CD4-positive, CD25-positive, alpha-beta regulatory T cell (primary cell): ENCODE measurements at places on chromosomes 6 and 20. TPM values are rescaled to one million over a fixed set of nuclear protein-coding genes. Genes with fewer than 3 reads are reported as not detected.
A peak's percentile ranks its signal among the peaks of the same experiment; 100 is the strongest.

DNA sequence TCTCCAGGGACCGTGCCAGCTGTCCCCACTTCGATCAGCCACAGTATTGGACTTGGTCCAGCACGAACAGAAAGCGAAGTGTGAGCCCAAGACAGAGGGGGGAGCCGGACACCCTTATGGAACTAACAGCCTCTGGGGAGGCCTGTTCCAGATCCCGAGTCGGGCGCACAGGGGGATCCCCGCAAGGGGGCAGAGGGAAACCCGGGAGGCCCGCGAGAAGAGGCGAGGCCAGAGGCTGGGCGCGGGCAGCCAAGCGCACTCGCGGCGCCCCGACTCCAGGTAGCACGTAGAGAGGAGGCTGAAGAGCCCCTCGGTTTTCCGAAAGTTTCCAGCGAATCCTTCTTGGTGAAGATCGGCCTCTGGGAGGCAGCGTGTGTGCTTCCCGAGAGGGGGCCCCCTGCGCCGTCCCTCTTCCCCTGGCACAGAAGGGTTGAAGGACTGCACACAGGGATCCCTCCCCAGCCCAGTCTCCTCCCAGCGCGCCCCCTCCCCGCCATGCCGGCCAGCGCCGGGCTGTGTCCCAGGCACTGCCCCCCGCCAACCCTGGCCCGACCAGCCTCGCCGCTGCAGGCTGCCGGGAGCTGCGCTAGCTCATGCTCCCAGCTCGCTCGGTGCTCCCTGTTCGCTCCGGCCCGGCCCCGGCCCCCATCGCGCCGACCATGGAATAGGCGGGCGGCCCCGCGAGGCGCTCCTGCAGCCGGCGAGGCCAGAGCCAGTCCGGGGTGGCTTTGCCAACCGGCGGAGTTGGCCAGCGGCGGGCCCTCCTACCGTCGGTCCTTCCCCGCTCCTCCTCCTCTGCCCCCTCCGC is 577 bp upstream of the SLC24A3 start:
- peaks cover 8% of the 10 kb centered on the region for H3K27me3 ChIP-seq
- no peaks in the 10 kb centered on the region for H3K36me3 ChIP-seq
- no peak overlapping the region for H3K4me3 ChIP-seq
- H3K27ac ChIP-seq = no peak overlapping the region
- DNase-seq = no peak

DNA sequence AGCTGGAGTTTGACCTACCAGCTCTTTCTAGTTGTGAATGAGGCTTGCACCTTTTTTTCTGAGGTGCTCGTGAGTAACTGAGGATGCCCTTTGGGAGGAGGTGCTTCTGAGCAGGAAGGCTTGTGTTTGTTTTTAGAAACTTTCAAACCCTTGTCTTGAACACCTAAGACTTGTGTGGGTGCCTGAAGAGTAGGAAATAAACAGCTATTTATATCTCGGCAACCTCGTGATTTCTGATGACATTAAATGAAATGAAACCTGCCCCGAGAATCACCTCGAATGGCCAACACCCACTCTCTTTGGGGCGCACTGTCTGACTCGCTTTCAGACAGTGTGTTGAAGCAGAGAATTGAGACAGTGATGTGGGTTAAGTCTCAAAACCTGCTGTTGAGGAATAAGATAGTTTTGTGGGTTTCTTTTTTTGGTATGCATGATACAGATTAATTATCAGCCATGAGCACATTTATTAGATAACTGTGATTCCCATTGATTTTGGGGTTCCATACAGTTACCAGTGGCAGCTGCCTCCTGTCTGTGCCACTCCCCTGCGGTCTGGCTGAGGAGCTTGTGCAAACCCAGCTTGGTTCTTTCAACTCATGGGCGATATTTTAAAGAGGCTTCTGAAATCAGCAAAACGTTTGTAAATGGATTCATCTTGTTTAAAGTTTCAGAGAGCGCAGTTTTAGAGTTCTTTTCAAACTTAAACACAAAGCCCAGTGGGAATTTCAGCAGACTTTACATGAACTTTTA is 8.4 kb downstream of the IRF4 start:
- H3K4me3 ChIP-seq = peak overlapping the region; percentile 49
- peaks cover 85% of the 10 kb centered on the region for H3K4me1 ChIP-seq
- peak overlapping the region; percentile 77 for H3K27ac ChIP-seq
- H3K36me3 ChIP-seq = peaks cover 57% of the 10 kb centered on the region

DNA sequence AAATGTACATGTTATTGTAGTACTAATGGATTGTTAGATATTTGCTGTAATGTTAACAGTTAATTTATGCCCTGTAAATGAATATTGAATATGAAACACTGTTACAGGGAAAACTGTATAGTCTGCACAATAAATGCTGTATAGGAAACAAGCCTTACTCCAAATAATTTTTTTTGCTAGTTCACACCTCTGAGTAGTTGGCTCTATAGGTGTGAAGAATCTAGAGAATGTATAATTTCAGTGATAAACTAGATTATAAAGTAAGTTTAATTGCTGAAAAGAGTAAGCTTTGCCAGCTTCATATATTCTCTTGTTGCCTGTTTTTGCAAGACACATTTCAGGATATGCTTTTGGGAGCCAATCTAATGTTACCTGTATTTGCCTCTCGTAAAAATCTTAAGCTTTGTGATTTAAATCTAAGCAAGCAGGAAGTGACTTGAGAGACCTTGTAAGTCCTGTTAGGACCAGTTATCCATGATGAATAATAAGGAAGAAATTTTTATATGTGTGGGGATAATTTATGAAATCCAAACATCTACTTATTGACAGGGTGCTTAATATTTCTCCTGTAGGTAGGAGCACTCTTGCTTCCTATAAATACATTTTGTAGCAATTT is 232.4 kb downstream of the ZFAND3 start:
- H3K4me3 ChIP-seq = no peak overlapping the region
- H3K27ac ChIP-seq = no peak overlapping the region
- no peaks in the 10 kb centered on the region for H3K27me3 ChIP-seq

DNA sequence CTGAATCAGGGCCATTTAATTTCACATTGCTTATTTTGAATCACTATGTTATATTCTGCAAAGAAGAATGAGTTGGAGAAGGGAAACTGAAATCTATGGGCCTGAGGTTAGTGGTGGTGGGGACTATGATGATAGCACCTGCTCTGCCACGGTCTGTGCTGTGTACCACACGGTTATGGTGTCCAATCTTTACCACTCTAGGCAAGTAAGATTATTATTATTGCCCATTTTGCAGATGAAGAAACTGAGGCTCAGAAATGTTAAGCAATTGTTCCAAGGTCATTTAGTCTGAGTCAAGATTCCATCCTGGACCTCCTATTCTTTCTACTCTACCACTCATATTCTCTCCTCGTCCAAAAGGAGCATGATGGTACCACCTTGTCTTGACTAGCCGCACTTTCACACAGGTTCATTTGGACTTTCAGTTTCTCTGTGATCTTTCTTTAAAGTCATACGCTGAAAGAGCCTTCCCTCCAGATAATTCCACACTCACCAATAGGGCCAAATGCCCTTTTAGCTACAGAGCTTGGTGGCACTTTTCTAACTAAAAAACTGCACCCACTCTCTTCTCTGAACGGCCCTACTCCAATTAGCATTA is 56.2 kb downstream of the GFOD1 start:
- no peak overlapping the region for H3K4me3 ChIP-seq
- no peaks in the 10 kb centered on the region for H3K27me3 ChIP-seq
- DNase-seq = no peak
- H3K27ac ChIP-seq = no peak overlapping the region
- peaks cover 27% of the 10 kb centered on the region for H3K4me1 ChIP-seq
- no peaks in the 10 kb centered on the region for H3K36me3 ChIP-seq

Gene MROH8
- polyA plus RNA-seq = 0.73 TPM

GRCh38 chr6:34389034-34389433 is 3.4 kb downstream of the NUDT3 start:
- H3K4me3 ChIP-seq = no peak overlapping the region
- H3K27me3 ChIP-seq = no peaks in the 10 kb centered on the region
- no peaks in the 10 kb centered on the region for H3K36me3 ChIP-seq

DNA sequence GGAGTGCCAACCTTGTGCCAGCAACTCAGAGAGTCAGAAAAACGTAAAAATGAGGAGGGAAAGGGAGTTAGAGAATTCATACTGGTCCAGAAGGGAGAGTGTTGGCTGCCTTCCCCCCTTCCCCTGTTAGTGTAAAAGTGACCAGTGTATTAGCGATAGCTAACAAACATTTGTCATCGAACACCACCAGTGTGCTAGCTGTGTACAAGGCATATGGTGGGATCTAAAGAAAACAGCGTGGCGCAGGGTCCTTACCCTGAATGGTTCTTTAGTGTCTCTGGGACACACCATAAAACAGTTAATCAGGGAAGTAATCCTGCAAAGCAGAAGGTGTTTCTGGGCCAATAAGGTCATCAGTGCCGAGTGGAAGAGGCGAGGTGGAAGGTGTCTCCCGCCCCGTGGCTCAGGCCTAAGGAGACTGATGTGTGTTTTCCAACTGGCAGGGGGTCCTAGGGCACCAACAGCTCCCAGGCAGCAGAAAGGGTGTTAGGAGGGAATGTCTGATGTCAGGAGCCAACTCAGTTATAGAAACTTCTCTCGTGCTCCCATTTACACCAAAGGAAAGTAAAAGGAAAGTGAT is 91.9 kb downstream of the TCP11 start:
- DNase-seq = no peak
- H3K4me1 ChIP-seq = peaks cover 4% of the 10 kb centered on the region
- peaks cover 2% of the 10 kb centered on the region for H3K36me3 ChIP-seq
- no peak overlapping the region for H3K4me3 ChIP-seq
- H3K27me3 ChIP-seq = no peaks in the 10 kb centered on the region

Gene JAG1
- 0.06 TPM for polyA plus RNA-seq

DNA sequence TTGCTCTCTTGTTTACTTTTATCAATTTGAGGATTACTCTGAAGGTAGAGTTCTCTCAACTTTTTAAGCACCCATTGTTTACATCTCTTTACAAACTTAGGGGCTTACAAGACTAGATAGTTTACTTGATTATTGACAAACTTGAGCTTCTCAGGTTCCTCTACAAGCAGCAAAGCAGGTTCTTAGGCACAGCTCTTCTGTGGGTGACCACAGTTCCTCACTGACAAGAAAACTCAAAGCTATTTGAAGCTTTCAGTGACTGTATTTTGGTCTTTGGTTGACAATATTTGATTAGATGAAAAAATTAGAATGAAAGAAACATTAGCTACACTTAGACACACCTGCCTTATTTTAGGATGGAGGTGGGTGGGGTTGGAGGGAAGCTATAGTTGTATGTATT is 327.3 kb upstream of the RUNX2 start:
- H3K27me3 ChIP-seq = no peaks in the 10 kb centered on the region
- no peak overlapping the region for H3K4me3 ChIP-seq
- no peak for DNase-seq
- no peak overlapping the region for H3K27ac ChIP-seq
- H3K4me1 ChIP-seq = peaks cover 9% of the 10 kb centered on the region

- no peaks in the 10 kb centered on the region for H3K27me3 ChIP-seq
- H3K4me3 ChIP-seq = peak overlapping the region; percentile 99
- H3K27ac ChIP-seq = peak overlapping the region; percentile 79
These were observed 828 bp downstream of the TP53RK start for GRCh38 chr20:46688151-46689081.

DNA sequence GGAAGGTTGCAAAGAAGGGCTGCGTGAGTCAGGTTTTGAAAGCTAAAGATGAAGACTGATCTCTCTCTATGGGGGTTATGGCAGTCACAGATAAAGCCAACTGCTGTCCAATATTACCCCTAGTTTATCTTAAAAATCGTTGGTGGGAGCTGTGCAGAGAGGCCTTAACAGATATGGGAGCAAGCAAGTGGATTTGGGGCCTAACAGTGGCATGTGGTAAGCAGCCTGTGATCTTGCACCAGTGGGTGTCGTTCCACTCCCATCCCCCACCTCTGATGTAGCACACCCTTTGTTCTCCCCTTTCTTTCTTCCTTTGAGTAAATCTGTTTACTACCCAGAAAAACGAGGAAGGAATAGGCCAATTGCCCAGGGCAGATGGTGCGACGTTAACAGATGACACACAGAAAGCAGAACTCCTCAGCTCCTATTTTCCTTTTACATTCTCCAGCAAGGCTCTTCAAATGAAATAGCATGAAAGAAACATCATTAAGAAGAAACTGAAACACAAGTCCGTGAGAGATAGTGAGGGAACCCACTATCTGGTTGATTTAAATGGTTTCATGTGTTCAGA is 274.1 kb upstream of the CITED2 start:
- H3K27me3 ChIP-seq = peaks cover 7% of the 10 kb centered on the region
- no peaks in the 10 kb centered on the region for H3K4me1 ChIP-seq
- H3K4me3 ChIP-seq = no peak overlapping the region
- no peak overlapping the region for H3K27ac ChIP-seq
- H3K36me3 ChIP-seq = no peaks in the 10 kb centered on the region

- H3K4me3 ChIP-seq = no peak overlapping the region
- DNase-seq = no peak
- no peak overlapping the region for H3K27ac ChIP-seq
- no peaks in the 10 kb centered on the region for H3K36me3 ChIP-seq
These were observed 161.1 kb downstream of the ERMARD start for GRCh38 chr6:169912266-169913095.

Gene PNPLA1
- polyA plus RNA-seq = not detected

Gene NOX3
- polyA plus RNA-seq = not detected

Gene HLA-DRB1
- polyA plus RNA-seq = 238 TPM

DNA sequence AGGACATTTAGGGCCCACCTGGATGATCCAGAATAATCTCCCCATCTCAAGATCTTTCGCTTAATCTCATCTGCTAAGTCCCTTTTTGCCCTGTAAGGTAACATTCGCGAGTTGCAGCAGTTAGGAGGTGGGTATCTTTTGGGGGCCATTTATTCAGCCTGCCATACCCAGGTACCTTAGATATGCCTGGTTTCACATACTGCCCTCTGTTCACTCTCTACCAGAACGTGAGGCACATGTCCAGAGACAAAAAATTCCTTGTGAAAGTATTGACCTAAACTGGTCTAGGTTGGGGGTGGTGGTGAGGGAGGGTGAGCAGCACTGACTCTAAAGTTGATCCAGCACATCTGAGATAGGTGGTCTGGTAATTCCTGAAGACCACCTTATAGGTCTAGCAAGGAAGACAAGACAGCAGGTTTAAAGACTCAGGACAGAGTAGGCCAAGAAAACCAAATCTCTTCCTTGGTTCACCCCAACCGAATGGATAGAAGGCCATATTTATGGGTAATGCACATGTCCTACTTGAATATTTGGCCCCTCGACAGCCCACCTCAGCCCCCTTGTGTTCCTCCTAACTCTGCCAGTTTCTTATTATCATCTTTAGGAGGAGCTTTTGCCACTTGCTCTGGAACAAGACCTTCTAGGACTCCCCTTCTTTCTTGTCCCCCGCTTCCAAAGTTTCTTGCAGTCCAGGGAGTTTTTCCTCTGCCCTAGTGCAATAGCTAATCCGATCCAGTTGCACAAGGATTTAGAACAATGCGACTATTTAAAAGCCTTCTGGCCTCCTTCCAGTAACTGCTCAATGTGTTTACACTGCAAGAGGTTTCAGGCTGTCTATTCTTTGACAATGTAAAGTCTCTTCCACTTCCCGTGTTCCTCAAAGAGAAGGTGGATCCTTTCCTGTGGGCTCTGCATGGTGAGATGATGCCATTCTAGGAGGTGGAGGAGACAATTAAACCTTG is 213.0 kb upstream of the LAMP5 start:
- no peaks in the 10 kb centered on the region for H3K36me3 ChIP-seq
- H3K27ac ChIP-seq = no peak overlapping the region
- no peak for DNase-seq
- no peaks in the 10 kb centered on the region for H3K27me3 ChIP-seq
- H3K4me3 ChIP-seq = no peak overlapping the region
